Cardiac muscle cell (in vitro differentiated cells and primary cell): ENCODE measurements at places on chromosomes 16 and 17.

DNA sequence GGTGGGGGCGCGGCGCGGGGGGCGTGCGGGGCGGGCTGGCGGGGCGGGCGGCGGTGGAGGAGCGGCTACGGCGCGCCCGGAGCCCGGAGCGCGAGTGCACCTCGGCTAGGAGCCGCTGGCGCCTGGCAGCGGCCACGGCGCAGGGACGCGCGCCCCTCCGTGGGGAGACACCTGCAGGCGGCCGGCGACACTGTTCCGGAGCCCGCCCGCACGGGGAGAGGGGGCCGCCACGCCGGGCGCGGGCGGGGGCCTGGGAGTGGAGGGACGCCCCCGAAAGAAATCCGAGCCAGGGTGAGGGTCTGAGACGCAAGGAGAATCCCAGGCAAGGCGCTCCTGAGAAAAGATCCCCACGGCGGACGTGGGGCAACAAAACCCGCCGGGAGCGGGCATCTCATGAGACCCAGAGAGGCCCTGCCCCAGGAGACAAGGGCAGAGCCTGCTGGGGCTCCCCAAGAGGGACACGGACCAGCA is at the start of gene GSG1L:
GSG1L (minus strand) TSS at position 124 of the 471 bp plus-strand sequence. CDS start 290 bp downstream, outside the sequence.
- no peaks in the 10 kb centered on the region for H3K36me3 ChIP-seq
- H3K4me1 ChIP-seq, result no peaks in the 10 kb centered on the region
- DNase-seq, result peak; percentile 37
- H3K27me3 ChIP-seq, result peaks cover 80% of the 10 kb centered on the region

DNA sequence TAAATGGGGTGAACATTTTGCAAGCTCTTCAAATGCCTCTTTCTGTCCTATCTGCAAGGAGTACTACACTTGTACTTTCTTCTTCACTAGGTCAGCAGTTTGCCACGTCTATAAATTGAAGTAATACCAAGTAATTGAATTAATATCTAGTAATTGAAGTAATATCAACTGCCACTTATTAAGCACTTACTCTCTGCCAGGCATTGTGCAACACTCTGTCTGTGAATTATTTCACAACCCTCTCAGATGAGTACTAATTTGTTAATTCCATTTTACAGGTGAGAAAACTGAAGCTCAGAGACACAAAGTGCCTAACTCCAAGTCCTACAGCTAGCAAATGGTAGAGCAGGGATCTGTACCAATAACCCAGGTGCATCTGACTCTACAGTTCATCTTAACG is 4.1 kb downstream of the SDR42E1 start:
- H3K4me1 ChIP-seq, result no peaks in the 10 kb centered on the region
- H3K36me3 ChIP-seq, result no peaks in the 10 kb centered on the region
- DNase-seq, result no peak
- no peak overlapping the region for H3K27ac ChIP-seq

- no peaks in the 10 kb centered on the region for H3K36me3 ChIP-seq
- no peak overlapping the region for H3K4me3 ChIP-seq
- peak overlapping the region; percentile 47 for H3K27ac ChIP-seq
- H3K27me3 ChIP-seq, result no peaks in the 10 kb centered on the region
- H3K4me1 ChIP-seq, result peaks cover 19% of the 10 kb centered on the region
These were observed 11.0 kb upstream of the FASN start for GRCh38 chr17:82108961-82109475.

DNA sequence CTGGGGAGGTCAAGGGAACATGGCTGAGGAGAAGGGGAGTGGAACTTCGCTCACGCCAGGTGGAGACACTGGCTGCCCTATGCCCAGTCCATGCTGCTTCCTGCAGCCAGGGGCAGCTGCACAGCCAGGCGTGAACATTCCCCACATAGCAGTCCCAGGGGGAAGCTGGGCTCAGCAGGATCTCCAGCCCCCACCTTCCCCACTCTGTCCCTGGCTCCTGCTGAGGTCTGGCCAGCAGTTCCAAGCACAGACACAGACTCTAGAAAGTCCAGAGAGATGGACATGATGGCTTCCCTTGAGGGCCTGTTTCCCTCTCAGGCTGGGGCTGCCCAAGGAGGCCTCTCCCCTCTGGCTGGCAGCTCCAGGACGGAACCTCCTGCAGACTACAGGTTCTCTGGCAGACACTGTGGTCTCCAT is 9.3 kb downstream of the JUP start:
- H3K4me1 ChIP-seq, result peaks cover 29% of the 10 kb centered on the region
- peak overlapping the region; percentile 71 for H3K27ac ChIP-seq
- H3K36me3 ChIP-seq, result no peaks in the 10 kb centered on the region
- peak; percentile 25 for DNase-seq
